ENCODE measurements at places on chromosomes 4 and X. TPM values are rescaled to one million over a fixed set of nuclear protein-coding genes. Genes with fewer than 3 reads are reported as not detected.

GRCh38 chr4:30763321-30763727 lies 43.2 kb downstream of the PCDH7 start:
- DNase-seq: no peak

- no peak for DNase-seq
Measured at GRCh38 chr4:7715271-7716009, 224.2 kb downstream of the AFAP1 start.

- DNase-seq: no peak
Measured at GRCh38 chrX:86014421-86014820, 32.9 kb downstream of the CHM start.

DNA sequence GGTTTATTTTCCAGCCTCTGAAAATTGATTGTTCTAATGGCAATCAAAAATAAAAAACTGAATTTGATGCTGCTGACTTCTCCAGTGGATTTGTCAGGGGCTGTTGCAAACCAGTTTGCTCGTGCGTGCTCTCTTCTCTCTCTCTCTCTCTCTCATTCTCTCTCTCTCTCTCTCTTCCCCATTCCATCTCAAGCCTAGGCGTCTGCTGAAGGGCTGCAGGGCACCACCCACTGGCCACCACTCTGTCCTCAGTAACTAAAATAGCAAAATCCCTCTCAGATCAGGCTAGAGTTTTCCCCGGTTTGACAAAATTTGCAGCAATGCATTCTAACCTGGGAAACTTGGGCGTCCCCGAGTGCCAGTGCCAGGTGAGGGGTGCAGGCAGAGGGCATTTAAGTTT lies 19.4 kb downstream of the NKX6-1 start:
- no peak for DNase-seq

DNA sequence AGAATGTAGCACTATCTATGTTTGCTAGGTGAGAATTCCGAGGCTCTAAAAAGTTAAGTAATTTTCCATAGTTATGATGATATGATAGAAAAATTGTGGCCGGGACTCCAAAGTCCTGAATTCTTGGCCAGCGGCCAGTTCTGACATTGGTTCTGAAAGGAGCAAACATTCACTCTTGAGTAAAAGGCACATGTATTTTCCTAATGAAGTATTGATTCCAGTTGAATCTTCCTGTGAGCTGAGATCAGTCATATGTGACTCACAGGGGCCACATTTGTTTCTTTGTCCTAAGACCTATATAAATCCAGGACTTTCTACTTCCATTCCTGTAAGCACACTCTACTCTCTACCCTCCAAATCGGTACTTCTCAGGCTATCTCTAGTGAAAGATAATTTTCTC lies 349.9 kb downstream of the BMPR1B start:
- DNase-seq: no peak

DNA sequence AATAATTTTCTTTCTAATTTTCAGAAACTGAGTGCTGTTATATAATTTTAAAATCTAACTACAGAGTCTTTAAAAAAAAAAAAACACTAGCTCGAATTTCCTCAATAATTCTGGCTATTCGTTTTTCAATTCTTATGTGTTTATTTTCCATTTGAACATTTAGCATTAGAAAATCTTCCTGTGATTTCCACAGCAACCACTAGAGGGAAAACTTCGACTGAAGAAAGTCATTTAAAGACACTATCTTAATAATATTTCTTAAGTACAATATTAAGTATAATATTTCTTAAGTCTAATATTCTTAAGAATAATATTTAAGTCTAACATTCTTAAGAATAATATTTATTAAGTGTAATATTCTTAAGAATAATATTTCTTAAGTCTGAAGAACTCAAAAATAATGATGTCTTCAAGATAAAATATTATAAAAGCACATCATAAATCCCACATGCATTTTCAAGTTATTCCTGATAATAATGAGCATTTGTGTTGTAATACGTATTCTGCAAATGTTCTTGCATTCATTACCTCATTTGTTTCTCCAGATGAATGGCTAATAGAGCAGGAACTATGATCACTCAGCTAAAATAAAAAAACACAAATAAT lies 118.4 kb upstream of the WDR17 start:
- no peak for DNase-seq

GRCh38 chrX:9905288-9905687 lies 61.9 kb upstream of the CLDN34 start:
- no peak for DNase-seq

Gene SCLT1
- 21.8 TPM for total RNA-seq

GRCh38 chr4:159946983-159947615 lies 844.2 kb downstream of the RAPGEF2 start:
- DNase-seq: no peak

GRCh38 chrX:13092455-13092941 lies 48.1 kb upstream of the FAM9C start:
- DNase-seq: peak; percentile 76

All from CD4-positive, alpha-beta T cell (primary cell).